M059J (cell line): ENCODE measurements at places on chromosomes 7 and 10. TPM values are rescaled to one million over a fixed set of nuclear protein-coding genes. Genes with fewer than 3 reads are reported as not detected.

The TPST1 gene
- total RNA-seq, result 44.2 and 61.0 TPM in 2 replicates

DNA sequence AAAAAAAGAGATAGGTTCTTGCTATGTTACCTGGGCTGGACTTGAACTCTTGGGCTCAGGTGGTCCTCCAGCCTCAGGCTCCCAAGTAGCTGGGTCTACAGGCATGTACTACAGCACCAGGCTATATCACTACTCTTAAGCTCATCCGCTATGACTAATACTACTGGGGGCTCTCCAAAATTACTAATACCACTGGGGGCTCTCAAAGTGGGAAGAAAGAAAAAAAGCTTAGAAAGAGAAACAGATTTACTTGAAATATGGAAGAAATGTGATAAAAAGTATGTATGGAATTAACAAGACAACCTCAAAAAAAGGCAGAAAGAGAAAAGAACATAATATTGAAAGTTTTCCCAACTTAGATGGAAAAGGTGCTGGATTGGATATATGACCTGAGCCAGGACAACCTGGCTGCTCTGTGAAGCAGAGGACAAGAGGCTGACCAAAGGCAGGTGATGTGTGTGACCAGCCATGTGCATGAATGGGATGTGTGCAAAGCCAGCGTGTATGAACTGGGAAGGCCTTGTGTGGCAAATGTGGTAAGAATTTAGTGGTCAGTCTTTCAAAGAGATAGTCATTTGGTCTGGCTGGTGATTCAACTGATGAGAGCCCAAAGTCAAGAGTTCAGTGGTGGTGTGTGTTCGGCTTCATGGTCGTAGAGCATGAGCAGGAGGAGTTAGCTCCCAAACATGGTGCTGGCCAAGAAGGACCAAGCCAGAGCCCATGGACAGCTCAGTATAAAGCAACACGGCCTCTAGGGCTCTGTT, 232.4 kb upstream of the KLF14 start:
- peak; percentile 87 for DNase-seq

The HKDC1 gene
- total RNA-seq, result 0.27 and 3.4 TPM in 2 replicates

The NACAD gene
- 0.54 and 3.2 TPM in 2 replicates for total RNA-seq

DNA sequence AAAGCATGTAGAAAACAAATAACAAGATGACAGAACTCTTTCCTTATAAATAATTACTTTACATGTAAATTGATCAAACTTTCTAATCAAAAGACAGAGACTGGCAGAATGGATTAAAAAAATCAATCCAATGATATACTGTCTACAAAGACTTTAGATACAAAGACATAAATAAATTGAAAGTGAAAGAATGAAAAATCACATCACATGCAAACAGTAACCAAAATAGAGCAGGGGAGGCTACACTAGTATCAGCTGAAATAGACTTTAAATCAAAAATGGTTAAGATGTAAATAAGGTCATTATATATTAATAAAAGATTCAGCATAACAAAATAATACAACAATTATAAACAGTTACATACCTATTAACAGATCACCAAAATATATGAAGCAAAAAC, 97.3 kb downstream of the SNX13 start:
- DNase-seq, result no peak

DNA sequence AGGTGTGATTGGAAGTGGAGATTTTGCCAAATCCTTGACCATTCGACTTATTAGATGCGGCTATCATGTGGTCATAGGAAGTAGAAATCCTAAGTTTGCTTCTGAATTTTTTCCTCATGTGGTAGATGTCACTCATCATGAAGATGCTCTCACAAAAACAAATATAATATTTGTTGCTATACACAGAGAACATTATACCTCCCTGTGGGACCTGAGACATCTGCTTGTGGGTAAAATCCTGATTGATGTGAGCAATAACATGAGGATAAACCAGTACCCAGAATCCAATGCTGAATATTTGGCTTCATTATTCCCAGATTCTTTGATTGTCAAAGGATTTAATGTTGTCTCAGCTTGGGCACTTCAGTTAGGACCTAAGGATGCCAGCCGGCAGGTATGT, 13.6 kb downstream of the STEAP2 start:
- DNase-seq, result no peak

- peak; percentile 33 for DNase-seq
Measured at GRCh38 chr7:78924581-78924980, 528.9 kb downstream of the MAGI2 start.

- DNase-seq, result no peak
Measured at GRCh38 chr7:114644455-114644854, 229.8 kb downstream of the FOXP2 start.

GRCh38 chr7:131294553-131294952, 33.1 kb upstream of the MKLN1 start:
- no peak for DNase-seq

The RTKN2 gene
- 7.9 and 8.4 TPM in 2 replicates for total RNA-seq

The FAM171A1 gene
- 9.3 and 10.2 TPM in 2 replicates for total RNA-seq

DNA sequence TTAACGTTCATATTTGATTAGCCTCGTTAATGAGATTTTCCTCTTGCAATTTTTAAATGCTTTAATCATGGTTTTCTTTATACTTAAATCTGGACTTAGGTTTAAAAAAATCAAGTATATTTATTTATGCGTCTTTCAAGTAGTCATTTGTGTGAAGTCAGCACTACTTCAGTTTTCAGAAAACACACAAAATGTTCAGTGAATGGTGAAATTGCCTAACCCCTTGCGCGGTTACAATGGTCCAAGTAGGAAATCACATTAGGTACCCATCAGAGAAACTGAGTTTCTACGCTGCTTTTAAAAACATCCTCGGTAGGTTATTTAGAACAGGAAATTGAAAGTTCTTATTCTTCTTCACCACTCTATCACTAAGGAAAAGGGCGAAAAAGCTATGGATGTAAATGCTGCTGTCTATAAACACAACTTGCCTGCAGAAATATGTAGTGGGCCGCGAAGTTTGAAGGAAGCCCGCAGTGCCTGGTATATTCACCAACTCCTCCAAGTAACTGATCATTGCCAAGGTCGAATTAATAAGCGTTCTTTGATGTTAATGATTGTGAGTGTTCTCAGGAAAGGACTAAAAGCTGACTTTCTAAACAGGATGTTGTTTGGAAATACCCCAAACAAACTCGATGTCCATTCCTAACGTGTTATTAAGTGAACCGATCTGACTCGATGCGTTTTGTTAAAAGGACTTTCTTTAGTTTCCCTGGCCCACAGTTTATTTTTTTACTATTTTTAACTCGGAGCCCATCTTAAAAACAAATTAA, 1.0 kb downstream of the SYPL1 start:
- peak; percentile 53 for DNase-seq

- DNase-seq, result peak; percentile 65
Measured at GRCh38 chr7:21542891-21543527, at the start of gene DNAH11. TSS of gene DNAH11 (plus strand) at chr7:21543039. CDS start at chr7:21543246, 207 bp downstream.

DNA sequence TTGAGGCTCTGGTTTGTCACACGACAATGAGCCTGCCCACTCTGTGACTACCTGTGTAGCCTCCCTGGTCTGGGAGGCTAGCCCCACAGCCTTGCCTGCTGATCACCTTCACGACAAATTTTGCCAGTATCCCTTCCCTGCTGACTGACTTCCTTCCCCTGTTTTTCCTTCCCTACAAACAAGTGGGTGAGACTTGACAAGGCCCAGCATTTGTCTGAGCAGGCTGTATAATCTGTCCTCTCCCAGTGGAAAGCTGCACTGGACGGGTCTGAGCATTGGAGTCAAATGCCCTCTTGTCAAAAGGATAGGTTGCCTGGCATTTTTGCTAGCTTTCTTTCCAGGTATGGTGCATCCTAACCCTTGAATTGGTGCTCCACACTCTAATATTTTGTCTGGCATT, 1088.4 kb downstream of the KCNMA1 start:
- DNase-seq, result no peak

The DLX5 gene
- total RNA-seq, result 0.98 and 1.2 TPM in 2 replicates

- no peak for DNase-seq
Measured at GRCh38 chr7:66301249-66301648, 96.1 kb downstream of the TPST1 start.

The CDHR1 gene
- not detected in 2 replicates for total RNA-seq
